Anterior cingulate cortex (tissue), 58 donors: ENCODE measurements at places on chromosomes 2 and 18.

DNA sequence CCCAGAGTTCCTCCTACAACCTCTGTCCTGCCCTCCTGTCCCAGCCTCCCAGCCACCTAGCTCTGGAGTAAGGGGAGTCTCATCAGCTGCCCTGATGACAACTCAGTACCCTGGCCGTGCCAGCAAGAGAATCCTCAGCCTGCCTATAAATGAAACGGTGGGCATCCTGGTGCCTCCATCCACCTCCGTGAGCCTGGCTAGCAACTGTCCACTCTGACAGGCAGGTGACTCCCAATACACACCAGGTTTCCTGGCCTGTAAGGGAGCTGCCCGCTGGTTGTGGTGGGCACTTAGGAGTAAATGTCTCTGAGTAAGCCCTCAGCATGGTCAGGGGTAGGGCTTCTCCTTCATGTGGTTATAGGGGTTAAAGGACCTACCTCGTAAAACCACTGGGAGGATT lies 81.5 kb downstream of the XDH start:
- no peak for DNase-seq

- DNase-seq, result no peak
Measured at GRCh38 chr2:180692322-180692721, 288.1 kb upstream of the UBE2E3 start.

DNA sequence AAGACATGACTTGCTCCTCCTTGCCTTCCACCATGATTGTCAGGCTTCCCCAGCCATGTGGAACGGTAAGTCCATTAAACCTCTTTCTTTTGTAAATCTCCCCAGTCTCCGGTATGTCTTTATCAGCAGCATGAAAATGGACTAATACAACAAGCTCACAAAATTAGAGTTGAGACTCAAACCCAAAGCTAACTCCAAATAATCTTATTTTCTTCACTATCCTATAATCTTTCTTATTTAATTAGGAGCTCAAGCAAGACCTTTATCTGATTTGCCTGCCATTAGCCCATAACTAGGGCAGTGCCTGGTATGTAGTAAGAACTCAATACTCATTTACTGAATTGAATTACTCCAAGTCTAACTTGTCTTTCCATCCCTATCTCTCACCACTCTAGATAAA lies 289.2 kb downstream of the SUCLG1 start:
- no peak for DNase-seq

DNA sequence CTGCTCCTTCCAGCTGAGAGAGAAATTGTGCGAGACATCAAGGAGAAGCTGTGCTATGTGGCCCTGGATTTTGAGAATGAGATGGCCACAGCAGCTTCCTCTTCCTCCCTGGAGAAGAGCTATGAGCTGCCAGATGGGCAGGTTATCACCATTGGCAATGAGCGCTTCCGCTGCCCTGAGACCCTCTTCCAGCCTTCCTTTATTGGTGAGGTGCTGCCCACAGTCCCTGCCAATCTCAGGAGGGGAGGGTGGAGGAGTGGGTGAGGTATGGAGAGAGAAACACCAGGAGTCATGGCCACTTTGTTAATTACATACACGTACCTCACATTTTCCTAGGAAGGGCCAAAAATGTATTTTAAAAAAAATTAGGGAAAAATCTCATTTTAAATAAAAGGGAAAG lies 12.0 kb upstream of the DGUOK start:
- no peak for DNase-seq

DNA sequence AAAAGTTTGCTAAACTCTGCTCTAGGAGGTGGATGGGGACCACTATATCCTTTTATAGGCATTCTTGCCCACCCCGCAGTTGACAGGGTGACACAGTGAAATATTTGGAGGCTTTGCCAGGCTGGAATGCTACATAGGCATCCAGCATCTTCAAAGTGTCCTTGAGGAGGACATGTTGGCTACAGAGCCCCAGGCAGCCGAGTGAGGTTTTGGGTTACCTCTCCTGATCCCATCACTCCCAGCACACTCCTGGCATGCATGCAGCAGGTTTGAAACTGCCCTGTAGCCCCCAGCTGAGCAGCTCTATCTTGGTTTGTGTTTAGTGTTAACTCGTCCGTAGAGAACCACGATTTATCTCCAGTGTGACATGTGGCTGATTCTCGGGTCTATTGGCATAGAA lies 7.3 kb downstream of the FOSL2 start:
- DNase-seq, result no peak

DNA sequence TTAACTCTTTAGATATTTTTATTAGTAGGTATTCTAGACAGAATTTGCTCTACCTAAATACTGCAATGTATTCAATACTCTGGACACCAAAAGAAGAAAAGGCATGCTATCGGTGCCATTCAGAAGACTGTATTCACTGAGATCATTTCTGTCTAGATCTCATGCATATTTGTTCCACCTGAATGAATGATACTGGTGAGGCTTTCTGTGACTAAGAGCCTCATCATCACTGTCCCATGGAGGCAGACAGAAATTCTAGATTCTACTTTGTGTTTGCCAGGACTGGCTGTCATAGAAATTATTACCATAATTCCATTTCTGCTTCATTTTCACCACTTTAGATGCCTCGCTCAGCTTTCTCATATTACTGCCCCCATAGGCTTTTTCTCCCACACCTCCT lies 340.7 kb downstream of the MBD2 start:
- DNase-seq, result no peak
